Hepatic stellate cell (primary cell): ENCODE measurements at places on chromosomes 6 and 20.

DNA sequence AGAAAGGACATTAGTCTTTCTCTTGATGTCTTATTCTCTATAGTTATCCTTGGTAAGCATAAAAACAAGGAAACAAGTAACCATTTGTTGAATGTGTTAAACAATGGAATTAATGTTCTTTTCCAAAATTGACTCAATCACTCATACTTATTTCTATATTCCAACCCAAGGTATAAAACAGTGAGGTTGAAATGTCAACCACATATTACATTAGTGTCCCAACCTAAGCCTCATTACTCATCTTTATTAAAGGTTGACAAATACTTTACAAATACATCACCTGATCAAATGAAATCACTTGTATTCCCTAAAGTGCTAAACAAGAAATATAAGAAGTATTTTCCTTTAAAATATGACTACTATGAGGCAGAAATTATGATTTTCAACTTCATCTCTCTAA, 100.5 kb downstream of the ASCC3 start:
- no peak for DNase-seq

DNA sequence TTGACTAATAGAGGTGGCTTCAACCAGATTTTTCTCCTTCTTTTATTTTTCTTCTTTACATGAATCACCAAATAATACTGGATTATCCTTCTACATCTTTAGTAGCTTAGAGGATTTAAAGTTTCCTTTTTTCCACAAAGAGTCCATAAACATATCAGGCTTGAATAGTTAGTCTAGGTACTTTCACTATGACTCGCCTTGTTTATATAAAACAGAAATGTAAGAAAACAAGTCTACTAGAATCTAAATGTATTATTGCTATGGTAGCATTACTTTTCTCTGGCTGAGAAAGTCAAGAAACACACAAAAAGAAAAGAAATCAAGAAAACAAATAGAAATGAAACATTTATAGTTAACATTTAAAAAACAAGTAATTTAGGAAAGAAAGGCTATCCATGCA, 215.2 kb downstream of the PTPRK start:
- peak; percentile 2 for DNase-seq

DNA sequence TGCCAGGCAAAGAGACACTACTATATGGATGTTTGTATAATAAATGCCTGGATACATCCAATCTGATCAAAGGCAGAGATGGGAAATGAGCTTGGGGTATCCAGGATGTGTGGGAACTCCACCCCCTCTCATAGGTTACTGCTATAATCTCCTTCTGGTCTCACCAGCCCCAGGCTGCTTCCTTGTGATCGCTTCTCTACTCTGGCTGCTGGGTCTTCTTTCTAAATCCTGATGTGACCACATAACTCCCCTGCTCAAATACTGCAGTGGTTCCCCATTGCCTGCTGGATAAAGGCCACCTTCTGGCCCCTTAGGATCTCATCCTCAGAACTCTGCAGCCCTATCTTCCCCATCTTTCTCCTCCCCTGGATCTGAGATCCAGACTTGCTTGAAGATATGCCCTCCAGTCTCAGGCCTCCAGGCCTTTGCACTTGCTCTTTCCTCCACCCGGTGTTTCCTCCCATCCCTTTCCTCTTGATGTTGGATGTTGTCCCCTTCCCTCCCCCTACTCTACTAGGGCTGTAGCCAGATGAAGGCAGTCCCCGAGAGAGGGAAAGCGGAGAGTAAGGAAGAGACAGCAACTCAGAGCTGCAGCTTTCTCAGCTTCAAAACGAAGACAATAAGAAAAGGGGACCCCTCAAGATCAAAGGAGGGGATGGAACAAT, 828 bp upstream of the XKR7 start:
- DNase-seq, result no peak

- DNase-seq, result no peak
These were observed 77.0 kb upstream of the MLN start for GRCh38 chr6:33880766-33881165.

DNA sequence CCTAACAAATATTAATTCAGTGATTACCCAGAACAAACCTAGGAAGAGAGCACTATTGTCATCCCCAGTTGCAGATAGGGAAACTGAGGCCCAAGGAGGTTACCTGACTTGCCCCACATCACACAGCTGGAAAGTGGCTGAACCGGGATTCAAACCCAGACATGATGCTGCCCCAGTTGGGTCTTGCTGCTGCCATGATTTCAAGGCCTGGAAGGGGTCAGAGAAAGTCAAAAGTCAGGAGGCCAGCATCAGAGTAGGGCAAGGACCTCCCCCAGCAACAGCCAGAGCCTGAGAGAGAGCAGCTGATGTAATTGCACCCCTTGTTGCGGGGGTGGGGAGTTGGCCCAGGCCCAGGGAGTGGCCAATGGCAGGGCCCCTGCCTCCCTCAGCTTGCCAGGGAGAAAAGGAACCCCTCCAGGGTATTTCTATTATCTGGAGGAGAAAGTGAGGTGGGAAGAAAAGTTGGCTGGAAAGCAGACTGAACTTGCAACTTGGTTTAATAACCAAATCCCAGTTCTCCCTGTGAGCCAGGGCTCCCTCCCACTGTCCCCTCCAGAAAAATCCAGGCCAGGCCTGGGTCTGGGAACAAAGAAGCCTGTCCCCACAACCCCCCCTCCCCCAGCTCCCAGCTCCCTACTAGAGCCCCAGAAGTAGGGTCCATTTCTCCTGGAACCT, 83.6 kb downstream of the MRPL14 start:
- no peak for DNase-seq

GRCh38 chr6:28351087-28351486, 1.3 kb downstream of the ZKSCAN3 start:
- DNase-seq, result no peak

GRCh38 chr20:54980103-54980960, 504.9 kb downstream of the DOK5 start:
- DNase-seq, result no peak

GRCh38 chr6:113094779-113095178, 747.6 kb downstream of the RFPL4B start:
- DNase-seq, result no peak

- no peak for DNase-seq
These were observed 40.1 kb downstream of the HECA start for GRCh38 chr6:139174961-139175360.

- peak; percentile 63 for DNase-seq
These were observed 49.4 kb downstream of the ERMARD start for GRCh38 chr6:169800668-169801395.

- no peak for DNase-seq
These were observed 27.8 kb downstream of the THBS2 start for GRCh38 chr6:169225887-169226286.

GRCh38 chr6:7166410-7167293, 58.9 kb downstream of the RREB1 start:
- no peak for DNase-seq

GRCh38 chr6:146543940-146544615, 445 bp downstream of the RAB32 start:
- peak; percentile 38 for DNase-seq

DNA sequence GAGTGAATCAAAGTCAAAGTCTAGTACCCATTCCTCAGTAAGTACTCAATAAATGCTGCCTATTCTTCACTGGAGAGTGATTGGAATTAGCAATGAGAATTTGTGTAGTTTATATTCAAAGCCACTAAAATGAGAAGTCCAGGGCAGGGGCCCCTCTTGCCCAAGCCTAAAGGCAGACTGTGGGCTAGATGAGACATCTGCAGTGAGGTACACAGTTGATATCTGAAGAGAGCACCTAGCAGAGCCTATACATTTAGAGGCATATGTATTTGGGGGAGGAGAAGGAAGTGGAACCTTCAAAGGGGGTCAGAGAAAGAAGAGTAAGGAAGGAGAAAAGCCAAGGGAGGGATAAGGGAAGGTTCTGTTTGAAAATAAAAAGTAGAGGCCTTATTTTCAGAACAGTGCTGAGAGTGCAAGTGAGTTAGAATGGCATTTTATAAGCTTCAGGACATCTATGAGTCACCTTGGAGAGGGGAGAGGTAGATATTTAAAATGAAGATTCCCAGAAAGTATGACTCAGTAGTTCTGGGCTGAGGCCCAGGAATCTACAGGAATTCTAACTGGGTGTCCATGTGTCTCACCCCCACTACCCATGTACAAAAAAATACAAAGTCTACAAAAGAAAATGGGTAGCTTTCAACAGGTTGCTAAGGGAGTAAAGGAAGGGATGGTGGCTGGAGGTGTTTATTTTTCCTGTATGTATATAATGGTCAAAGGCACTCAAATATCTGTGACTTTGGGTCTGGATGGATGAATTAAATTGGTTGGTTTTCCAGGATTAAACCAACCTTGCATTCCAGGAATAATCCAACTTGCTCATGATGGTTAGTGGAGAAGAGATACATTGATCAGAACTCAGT, 135.1 kb downstream of the ZFP64 start:
- peak; percentile 75 for DNase-seq

DNA sequence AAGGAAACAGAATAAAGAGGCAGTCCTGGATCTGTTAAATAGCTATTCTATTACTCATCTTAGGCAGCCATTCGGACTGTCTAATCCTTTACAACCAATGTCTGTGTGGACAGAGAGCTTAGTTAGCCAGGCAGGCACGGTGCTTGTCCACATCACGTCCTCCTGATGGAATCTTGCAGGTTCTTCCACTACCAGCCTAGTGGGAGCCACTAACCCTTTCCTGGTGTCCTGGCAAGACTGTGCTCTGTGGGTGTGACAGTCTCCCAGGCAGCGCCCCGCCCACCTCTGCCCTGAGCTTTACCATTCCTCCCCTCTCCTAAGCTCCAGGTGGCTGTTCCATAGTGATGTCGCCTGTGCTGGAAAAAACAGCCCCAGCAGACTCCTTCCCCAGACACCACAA, 78.3 kb upstream of the CLDN20 start:
- DNase-seq, result no peak

GRCh38 chr20:1500496-1500895, 9.3 kb upstream of the SIRPB2 start:
- DNase-seq, result no peak

DNA sequence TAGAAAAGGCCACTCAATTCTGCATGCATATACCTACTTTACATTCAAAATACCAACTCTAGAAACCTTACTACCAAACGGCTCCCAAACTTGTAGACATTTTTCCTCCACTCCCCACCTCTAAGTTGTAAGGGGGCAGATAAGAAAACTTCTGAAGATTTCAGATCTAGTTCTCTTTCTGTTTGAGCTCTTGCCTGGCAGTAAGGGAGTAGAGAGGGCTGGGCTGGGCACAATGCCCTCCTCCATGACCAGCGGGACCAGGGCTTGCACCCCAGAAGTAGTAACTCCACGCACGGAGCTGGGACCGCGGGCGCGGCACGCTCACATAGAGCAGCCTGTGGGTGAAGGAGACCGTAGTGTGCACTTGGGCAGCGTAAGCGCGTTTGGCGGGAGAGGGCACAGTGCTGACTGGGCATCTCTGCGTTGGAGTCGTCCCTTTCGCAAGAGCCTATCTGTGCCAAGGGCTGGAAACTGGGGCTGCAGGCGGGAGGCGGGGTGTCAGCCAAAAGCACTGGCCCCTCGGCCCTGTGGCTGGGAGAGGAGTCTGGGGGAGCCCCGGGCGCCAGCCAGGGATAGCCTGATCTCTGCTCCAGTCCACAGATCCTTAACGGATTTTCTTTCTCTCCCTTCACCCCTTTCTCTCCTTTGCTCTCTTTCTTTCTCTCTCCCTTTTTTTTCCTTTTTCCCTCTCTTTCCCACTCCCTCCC, 32.4 kb downstream of the PHACTR1 start:
- DNase-seq, result no peak

DNA sequence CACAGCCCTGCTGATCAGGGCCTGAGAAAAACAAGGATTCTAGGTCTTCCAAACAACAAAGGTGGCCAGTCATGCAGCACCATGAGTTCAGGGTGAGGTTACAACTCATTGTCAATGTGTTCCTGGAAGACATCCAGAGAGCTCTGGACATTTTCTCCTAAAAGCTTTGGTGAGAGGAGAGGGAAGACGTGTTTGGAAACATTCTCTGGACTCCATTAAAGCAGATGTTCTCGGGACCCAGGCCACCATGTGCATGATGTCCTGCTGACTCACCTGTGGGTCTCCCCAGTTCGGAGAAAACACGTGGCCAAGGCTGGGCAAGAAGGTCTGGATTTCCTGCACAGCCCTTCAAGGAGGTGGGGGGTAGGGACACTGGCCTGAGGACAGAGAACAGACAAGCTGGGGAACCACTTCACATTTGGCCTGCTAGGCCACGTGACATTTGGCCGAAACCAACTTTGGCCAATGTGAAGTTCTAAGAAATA, 61.6 kb downstream of the KCNB1 start:
- no peak for DNase-seq

DNA sequence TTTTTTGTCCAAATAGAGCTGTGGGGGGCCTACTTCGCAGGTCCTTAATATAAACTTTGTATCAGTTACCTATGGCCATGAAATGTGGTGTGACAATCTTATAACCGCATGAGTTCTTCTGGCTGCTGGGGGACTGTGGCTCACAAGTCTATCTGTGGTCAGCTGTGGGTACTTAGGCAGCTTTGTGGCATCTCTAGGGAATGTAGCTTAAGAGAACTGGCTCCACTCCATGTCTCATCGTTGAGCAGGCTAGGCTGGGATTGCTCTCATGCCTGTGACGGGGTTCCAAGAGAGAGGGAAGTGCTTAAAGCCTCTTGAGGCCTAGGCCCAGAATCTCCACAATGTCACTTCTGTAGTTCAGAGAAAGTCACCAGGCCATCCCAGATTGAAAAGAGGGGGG, 140.5 kb downstream of the BTBD3 start:
- no peak for DNase-seq

- DNase-seq, result no peak
These were observed 202.6 kb upstream of the STXBP5 start for GRCh38 chr6:147001621-147002020.

- no peak for DNase-seq
These were observed 155.0 kb downstream of the RNGTT start for GRCh38 chr6:88808381-88808780.
